ENCODE measurements at places on chromosomes 2 and 18.

DNA sequence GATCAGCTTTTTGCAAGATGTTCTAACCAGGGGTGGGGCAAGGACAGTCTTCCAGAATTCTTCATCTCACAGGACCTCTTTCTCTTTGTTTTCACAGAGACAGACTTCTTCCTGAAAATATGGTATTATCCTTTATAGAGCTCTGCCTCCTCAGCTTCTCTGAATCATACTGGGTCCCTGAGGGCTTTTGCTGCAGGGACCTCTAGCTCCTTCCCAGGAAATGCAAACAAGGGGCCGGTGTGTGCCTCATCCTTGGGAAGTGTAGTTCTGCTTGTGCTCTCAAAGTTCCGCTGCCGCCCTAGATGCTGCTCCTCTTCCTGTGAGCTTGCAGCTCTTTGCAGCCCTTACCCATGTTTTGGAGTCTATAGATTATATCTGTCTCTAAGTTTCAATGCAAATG, 99.5 kb upstream of the NPAS2 start:
- no peak for DNase-seq

DNA sequence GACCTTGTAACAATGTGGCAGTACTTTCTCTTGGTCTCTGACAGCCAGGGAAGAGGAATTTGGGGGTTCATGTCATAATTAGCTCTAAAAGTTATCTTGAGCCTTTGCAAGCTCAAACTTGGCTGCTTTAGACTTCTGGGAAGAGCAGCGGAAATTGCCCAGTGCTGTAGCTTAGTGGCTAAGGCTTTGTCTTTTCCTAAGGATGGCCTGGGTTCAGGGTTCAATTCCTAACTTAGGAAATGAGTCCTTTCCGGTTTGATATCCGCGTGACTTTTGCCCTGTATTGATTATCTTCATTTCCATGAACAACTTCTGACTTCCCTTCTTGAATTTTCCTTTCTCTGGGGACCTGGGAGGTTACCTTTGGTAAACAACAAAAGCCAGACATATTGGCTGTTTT, 961.0 kb downstream of the CNTNAP5 start:
- no peak for DNase-seq

DNA sequence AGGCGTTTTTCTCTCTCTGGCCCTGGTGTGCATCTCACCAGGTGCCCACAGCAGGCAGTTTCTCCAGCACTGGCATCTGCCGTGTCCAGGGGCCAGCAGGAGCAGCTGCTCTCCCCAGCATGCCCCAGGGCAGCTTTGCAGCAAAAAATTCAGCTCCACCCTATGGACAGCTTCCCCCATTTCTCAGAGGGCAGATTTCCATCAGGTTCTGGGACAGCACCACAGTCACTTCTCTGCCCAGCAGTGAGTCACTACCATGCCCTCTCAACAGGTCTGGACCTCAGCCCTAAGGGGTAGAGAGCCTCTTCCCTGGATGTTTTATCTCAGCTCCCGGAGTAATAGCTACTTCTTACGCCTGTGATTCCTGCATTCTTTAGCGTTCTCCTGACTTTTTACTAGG, 170.2 kb upstream of the RAB12 start:
- no peak for DNase-seq

GRCh38 chr2:231263118-231263831, 64.8 kb downstream of the ARMC9 start:
- no peak for DNase-seq

- no peak for DNase-seq
Measured at GRCh38 chr2:126643972-126644371, 12.0 kb upstream of the GYPC start.

DNA sequence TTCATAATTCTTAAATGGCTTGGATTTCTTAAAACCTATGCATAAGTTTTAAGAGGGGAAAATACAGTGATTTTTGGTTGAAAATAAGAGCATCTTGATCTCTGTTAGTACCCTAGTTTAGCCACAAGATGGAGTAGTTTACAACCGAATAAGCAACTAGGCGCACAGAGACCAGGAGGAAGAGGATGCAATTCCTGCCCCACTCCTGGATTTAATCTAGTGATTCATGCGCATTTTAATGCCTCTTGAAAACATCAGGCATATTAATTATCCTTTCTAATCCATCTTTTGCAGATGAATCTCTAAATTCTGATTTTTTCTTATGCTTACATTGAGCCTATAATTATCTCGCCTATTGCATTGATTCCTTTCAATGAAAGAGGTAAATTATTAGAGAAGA, 76.7 kb downstream of the MRPS9 start:
- DNase-seq, result peak; percentile 31

GRCh38 chr18:76756531-76757253, 65.7 kb upstream of the ZNF236 start:
- no peak for DNase-seq

DNA sequence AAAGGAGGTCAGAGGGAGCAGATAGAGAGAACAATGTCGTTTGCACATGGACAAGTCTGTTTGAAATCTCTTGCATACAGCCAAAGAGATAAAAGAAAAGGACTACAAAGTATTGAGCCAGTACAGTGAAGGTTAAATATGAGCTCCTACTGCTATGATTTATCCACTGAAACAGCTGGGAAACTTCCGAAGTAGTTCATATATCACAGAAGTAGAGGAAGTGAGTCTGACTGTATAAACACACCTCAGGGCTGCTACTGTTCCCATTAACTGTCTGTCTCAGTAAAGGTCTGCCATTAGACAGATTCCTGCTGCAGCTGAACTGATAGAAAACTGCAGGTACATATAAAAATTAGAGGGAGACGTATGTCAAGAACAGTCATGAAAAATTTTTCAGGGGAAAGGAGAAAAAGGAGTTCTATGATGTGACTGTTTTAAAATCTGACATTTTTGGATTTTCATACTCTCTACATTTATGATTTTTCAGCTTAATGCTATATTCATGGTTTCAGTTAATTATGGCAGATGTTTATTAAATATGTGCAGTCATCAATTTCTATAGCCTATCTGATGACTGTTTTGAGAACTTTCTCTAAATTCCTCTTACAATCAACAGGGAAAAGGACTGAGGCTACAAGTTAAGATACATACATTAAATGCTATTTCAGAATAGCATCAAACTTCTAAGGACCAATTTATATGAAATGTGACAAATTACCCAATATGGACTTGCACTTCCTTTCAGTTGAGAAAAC, 364.7 kb downstream of the ERBB4 start:
- no peak for DNase-seq

DNA sequence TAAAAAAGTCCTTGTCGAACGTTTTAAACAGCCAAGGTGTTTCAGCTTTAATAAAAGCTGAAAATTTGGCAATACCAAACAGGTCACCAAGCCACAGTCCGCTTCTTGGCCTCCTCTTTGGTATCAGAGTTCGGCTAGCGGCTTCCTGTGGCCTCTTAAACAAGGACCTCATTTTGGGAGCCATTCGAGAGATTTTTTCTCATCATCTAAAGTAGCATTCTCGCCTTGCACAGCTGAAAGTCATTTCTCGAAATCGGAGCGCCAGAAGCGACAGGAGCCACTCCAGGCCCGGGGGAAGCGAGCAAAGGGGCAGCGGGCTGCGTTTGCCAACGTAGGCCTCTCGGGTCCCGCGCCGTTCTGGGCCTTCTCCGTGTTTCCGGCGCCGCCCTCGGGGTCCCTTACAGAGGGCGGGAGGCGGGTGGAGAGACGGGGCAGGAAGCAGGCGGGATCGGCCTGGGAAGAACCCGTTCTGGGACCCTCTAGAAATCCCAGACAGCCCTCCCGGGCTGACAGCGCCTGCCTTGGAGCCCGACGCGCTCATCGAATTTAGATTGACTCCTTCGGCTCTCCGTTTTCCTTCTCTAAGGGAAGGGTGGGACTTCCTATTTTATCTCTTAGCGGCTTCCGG, 522 bp upstream of the ZNF407 start:
- DNase-seq, result no peak

- DNase-seq, result no peak
Measured at GRCh38 chr18:63236406-63236805, 83.2 kb downstream of the BCL2 start.

DNA sequence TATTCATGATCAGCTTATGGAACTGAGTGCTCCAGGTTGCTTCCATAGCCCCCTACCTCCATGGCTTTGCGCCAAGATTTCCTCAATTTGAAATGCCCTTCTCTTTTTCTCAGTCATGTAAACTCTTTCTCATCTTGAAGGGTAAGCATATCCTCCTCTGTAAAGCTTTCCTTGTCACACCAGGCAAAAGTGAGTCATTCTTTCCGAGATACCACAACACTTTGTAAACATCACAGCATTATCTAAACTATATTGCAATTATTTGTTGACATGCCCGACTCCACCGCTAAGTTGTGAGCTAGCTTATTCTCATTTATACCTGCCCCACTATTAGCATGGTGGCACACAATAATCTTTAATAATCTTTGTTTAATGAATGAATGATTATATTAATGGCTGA, 419.5 kb upstream of the CHST9 start:
- DNase-seq, result no peak

DNA sequence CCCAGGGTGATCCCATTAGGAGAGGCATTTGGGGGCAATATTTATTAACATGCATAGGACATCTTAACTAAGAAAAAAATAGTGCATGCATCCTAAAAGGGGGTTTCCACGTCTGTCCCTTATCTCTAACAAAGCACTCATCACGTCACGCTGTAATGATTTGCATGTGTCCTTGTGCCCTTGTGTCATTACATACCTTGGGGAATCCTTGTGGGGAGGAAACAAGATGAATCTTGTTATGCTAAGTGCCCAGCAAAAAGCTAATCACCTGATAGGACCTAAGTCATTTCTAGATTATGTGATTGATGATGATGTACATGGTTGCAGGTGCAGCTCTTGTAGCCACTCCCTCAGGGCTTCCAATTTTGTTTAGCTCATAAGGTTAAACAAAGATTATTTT, 250.9 kb downstream of the FBXO15 start:
- DNase-seq, result no peak

- DNase-seq, result no peak
Measured at GRCh38 chr2:101858246-101858645, 133.5 kb upstream of the IL1R2 start.

DNA sequence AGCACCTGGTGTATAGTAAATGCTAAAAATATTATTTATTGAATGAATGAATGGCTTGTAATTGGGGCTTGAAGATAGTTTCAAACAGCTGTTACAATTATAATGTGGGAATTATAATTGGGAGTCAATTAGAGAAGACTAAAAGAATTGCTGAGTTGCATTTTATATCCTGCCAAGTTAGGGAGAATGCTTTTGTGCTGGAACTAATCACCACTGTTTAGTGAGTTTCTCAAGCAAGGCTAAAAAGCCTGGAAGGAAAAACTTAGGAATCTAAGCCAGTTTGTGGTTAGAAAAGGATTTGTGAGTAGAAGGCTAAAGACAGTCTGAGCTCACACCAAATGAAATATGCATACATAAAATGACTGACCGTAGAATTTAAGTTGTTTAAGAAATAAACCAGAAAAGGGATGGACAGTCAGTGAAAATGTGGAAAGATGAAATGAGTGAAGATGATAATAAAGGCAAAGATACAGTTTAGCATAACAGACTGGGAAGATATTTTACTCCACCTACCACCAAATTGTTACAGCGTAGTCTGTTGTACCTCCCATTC, 647.7 kb upstream of the FSHR start:
- DNase-seq, result no peak

DNA sequence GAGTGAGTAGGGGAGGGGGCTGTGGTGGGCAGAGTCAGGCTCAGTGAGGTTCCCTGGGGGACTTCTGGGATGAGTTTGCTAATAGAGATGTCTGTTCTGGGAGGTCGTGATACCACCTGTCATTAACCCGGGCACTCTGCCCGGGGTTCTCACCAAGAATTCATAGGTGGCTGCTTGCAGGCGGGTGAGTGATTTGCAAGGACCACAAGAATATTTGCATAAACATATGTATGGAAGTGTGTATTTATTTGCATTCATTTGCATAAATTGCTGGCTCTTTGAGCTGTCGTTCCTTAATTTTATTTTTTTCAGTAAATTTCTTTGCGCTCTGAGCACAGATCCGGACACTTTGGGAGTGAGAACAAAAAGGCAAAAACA, 260.0 kb downstream of the ATAD2B start:
- no peak for DNase-seq

DNA sequence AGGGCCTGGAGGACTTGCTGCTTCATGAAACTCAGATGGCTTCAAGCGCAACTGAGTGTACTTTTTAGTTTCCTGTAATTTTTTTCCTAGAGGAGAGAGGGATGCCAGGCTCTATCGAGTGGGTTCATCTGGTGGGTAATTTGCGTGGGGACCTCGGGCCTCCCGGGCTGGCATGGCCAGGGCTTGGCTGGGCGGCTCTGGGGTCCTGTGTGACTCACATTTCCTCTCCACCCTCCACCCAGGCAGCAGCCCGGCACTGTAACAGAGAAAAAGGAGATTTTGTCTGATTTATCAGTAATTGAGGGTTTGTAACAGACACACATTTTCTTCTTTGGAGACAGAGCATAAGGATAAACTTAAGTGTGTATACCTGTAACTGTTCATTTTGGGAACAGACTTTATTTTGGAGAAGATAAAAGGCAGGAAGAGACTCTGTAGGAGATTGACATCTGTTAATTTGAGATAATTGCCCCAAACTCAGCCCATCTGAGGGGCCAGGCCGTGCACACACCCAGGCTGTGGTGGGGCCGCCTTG, 64.3 kb downstream of the NFATC1 start:
- DNase-seq, result no peak

DNA sequence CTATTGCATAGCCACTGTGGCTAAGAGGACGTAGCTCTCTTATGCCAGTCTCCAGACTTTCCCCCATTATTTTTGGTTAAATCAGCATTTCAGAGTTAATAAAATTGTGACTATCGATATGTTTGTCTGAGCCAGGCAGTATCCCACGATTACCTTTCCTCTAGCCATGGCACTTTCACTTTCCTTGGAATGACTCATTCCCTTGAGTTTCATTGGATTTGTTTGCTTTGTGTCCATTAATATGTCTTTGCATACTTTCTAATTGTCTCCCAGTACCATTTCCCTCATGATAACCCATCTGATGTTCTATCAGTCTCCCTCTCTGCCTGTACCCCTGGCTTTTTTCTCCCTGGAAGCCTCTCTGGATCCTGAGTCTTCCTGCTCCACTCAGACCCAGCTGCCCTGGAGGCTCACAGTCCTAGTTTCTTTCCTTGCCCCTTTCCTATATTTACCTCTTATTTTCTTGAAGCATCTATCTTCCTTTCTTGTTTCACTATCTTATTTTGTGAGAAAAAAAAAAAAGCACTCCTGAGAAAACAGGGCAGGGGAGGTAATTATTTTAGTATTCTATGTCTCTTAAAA, 126.1 kb downstream of the MTX2 start:
- DNase-seq, result no peak

- DNase-seq, result no peak
Measured at GRCh38 chr2:145289946-145290345, 770.0 kb upstream of the ZEB2 start.

DNA sequence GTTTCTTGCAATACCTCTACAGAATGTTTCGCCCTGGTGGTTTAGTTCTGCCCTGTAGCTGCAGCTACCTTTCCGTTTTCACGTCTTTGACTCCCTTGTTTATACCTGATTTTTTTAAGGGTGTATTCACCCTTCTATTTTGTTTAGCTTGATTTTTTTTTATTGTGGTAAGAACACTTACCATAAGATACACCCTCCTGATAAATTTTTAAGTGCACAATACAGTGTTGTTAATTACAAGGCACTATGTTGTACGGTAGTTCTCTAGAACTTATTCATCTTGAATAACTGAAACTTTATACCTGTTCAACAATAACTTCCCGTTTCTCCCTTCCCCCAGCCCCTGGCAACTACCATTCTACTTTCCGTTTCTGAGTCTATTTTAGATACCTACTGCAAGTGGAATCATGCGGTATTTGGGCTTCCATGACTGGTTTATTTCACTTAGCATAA, 48.9 kb upstream of the NABP1 start:
- DNase-seq, result peak; percentile 19

Data from CD4-positive, alpha-beta T cell treated with Interleukin-15 for 4 hours (primary cell).